Activated CD4-positive, alpha-beta T cell treated with anti-CD3 and anti-CD28 coated beads, Interleukin-2, amount 50 U/mL, for 48 hours (primary cell): ENCODE measurements at places on chromosomes 12 and 14.

GRCh38 chr12:127785540-127785939 is 481.4 kb upstream of the TMEM132C start:
- no peak for DNase-seq

GRCh38 chr14:50010752-50011151 is 105.6 kb downstream of the VCPKMT start:
- no peak for DNase-seq

GRCh38 chr12:121465921-121466793 is 66.2 kb downstream of the RNF34 start:
- peak; percentile 43 for DNase-seq

GRCh38 chr14:103393070-103393469 is 7.9 kb downstream of the MARK3 start:
- no peak for DNase-seq

GRCh38 chr14:82075566-82075965 is 541.9 kb upstream of the SEL1L start:
- DNase-seq = peak; percentile 8

GRCh38 chr14:97379091-97379531 is 581.9 kb downstream of the VRK1 start:
- peak; percentile 19 for DNase-seq

GRCh38 chr14:47746986-47747385 is 71.6 kb upstream of the MDGA2 start:
- no peak for DNase-seq

DNA sequence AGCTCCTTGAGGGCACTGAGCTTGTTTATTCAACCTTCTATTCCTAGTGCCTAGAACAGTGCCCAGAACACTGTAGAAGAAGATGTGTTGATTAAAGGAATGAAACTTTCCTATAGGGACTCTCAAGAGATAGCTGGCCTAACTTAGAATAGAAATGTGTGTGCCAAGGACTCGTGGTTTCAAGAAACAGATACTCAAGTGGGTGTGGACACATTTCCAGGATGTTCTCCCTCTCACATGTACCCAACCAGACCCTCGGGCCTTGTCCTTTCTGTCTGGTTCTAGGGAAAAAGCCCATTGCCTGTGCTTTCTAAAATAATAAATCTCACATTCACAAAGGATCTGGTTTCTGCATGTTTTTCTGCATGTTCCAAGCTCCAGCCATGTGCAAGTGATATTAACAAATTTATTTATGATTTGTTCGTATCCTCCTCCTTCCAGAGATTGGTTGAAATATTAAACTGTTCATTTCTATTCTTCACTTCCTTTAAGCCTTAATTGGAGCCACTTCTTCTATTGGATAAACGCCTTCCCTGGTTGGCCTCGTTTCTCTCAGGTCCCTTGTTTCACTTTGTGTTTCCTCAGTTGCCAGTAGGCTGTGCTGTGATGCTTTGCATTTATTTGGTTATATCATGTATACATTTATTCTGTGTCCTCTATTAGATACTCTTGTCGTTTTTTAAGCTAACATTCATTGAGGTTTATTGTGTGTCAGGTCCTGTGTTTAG is 89.8 kb downstream of the CRADD start:
- peak; percentile 26 for DNase-seq

DNA sequence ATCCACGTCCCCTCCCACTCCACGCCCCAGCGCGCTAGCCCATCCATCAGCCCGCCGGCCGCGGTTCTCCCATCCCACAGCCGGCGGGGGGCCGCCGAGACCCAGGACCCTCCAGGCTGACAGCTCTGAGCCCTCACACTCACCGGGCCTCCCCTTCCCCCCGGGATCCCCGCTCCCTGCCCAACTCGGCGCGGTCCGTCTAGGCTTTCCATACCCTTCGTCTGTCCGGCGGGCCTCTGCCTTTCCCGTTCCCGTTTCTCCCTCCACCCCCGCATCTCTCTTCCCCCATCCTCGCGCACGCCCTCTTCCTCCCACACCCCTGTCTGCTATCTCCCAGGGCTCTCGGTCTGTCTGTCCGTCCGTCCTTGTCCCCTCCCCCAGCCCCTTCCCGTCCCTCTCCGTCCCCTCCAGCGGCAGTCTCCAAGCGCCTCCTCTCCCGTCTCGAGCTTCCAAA is 726 bp downstream of the ZFHX2 start:
- no peak for DNase-seq

GRCh38 chr14:77738559-77739250 is 22.3 kb downstream of the SNW1 start:
- peak; percentile 41 for DNase-seq

GRCh38 chr12:130444061-130444460 is 106.4 kb downstream of the PIWIL1 start:
- no peak for DNase-seq

- DNase-seq = no peak
These were observed 482.5 kb downstream of the FLRT2 start for GRCh38 chr14:86012461-86012860.

DNA sequence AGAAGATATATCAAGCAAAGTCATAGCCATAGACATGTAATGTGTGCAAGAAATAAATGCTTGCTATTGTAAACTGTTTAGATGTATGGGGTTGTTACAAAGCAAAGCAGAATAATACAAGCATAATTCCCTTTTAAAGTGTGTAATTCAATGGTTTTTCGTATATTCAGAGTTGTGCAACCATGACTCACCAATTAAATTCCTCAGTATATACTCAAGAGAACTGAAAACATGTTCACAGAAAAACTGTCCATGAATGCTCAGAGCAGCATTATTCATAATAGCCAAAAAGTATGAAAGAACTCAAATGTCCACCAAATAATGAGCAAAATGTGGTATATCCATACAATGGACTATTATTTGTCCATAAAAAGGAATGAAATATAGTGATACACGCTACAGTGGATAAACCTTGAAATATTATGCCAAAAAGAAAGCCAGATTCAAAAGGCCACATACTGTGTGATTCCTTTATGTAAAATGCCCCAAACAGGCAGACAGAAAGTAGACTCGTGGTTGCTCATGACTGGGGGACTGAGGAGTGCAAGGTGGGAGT is 9.3 kb downstream of the GXYLT1 start:
- no peak for DNase-seq

- no peak for DNase-seq
These were observed 84.2 kb downstream of the SCN8A start for GRCh38 chr12:51675071-51675803.

DNA sequence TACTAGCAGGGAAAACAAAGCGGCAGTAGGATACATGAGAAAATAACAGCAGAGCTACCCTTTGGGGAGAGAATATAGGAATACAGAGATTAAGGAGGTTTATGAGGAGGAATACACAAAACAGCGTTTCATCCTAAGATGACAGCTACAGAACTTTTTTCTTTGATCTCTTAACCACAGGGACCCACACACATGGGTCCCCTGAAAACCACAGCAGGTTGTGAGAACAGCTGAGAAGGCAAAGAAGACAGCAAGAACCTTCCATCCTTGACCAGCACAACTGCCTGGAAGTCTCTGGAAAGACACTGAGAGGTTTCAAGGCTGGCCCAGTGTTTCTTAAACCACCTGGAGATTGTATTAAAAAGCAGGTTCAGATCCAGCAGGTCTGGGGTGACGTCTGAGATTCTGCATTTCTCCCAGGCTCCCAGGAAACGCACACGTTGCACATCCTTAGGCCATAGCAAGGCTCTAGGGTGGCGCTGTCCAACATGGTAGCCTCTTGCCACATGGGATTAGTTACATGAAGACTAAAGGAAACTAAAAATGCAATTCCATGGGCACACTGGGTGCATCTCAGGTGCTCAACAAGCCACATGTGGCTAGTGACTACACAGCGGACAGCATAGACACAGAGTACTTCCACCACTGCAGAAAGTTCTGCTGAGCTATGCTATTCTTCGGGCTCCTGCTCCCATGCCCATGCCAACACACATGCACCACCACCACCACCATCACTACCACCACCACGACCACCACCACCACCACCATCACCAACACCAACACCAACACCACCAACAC is 92.3 kb downstream of the FOXN3 start:
- no peak for DNase-seq

- DNase-seq = peak; percentile 69
These were observed 10.0 kb downstream of the TMCC3 start for GRCh38 chr12:94640134-94640928.

DNA sequence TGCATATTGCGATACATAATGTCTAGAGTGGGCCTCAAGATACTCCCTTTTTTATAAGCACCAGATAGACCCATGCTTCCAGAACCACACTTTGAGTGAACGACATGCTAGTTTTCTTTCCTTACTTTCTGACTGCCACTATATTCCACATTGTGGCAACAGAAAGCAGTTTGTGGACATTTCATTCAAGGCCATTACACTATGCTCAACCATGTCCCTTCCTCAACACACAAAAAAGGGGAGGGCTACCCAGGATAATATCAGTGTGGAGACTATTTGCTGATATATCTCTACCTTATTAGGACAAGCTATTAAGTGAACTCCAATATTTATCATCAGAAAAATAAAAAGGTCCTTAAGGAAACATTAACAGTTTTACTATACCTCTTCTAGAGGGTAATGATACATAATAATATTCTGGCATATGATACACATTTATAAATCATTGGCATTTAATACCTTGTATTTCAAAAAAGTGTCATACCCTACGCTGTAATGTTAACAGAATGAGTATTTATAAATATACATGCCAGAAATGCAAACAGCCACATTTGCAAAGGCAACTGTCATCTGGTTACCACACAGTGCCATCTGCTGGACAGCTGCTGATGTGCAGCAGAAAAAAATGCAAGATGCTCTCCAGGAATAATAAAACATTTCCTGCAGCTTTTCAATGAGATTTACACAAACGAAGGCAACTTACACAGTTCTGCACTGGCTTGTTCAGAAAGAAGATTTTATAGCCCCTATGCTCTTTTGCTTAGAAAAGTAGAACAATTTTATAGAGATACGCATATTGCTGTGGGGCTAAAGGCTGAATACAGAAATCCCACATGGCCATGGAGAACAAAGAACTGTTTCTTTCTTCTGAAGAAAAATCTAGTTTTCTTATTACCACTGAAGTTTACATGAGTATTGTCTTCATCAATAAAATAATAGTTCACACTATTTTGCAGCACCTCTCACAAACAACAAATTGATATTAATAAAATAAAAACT is 182.2 kb upstream of the GRIP1 start:
- DNase-seq = peak; percentile 74

DNA sequence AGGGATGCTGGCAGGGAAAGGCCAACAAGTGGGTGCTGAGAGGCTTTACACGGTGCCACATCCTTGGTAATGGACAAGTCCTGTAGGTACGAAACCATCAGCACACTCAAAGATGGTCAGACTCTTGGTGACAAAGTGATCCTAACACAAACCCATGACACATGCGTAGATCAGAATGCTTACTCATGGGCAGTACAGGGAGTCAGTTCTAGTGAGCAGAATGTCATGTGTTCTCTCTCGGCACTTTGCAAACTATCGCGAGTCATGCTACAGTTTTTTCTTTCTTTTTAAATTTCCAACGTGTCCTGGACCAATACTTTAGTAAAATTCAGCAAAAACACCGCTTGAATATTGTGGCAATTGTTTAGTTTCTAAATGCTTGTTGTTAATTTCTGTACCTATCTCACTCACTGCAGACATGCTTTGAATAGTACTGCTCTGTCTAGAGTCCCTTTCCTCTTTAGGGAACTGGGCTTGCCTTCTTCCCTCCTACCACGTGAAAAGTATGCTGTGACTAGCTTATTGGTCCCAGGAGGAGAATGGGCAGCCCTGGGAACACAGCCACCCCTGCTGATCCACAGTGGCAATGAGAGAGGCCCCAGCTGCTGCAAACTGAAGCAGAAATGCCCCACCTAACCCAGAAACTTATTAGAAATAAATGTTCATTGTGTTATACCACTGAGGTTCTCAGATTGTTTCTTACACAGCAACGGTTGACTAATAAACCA is 62.4 kb downstream of the UBR7 start:
- DNase-seq = no peak

DNA sequence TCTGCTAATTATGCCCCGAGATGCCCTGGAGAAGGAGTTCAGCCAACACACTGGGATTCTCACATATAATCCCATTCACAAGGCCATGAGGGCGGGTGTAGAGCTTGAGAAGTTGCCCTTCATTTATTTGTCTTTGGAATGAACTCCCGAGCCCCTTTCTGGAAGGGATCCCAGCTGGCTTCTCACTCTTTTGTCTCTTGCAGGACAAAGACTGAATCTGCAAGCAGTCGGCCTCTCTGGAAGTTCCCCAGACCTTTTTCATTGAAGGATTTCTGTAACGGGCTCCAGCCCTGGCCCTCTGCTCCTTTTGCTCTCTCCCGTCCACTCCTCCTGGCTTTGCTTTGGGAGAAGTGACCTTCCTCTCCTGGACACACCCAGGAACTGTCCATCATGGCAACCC is 163.3 kb upstream of the SFSWAP start:
- DNase-seq = no peak

GRCh38 chr14:33564774-33565630 is 385.9 kb downstream of the EGLN3 start:
- DNase-seq = no peak

GRCh38 chr14:33019346-33019745 is 80.7 kb downstream of the NPAS3 start:
- DNase-seq = no peak

- peak; percentile 84 for DNase-seq
These were observed 4.3 kb upstream of the CD9 start for GRCh38 chr12:6195665-6196535.

DNA sequence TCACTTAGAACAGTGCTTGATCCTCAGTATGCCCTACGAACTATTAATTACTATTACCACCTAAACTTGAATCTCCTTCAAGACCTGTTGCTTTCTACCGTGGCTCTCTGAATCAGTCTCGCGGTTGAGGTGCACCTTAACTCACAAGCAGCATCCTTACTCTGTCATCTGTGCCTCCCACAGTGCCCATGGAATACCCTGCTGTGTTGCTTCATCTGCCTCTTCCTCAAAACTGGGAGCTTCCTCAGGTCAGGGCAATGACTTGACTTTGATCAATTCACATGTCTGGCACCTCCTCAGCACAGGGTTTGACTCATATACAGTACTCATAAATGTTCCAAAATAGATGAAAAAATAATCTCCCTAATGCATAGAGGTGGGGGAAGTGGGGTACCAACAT is 305.9 kb downstream of the NUAK1 start:
- no peak for DNase-seq

GRCh38 chr12:46071335-46071734 is 81.0 kb upstream of the SCAF11 start:
- no peak for DNase-seq

DNA sequence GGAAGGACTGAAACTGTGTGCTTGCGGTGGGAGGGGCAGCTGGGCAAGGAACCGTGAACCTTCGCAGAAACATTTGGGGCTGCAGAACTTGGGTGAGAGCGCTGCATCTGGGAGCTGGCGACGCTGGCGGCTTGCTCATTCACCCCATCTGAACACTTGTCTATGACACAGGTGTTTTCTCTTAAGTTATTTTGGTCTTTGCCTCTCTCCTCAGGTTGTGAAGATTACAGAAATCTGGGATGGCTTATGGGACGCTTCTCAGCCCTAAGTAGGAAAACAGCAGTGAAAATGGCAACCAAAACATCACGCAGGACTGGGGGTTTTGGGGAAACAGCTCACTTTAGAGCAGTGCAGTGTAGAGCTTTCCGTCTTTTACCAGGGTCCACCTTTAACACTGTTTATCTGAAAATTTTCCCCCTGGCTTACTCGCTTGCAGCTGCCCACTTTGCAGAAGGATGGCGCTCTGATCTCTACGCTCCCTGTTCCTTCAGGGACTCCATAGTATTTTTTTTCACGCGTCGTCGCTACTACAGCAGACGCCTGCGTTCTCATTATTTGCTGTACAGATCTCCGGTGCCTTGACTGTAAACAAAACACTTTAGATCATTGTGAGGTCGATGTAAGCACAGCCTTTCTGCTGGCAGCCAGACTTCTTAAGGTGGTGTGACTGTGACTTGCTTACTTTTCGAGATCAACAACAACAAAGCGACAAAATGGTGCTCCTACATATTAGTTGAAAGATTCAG is 2.7 kb upstream of the CDKN1B start:
- peak; percentile 49 for DNase-seq
